Lung microvascular endothelial cell (primary cell): ENCODE measurements at places on chromosomes 16 and 17. TPM values are rescaled to one million over a fixed set of nuclear protein-coding genes. Genes with fewer than 3 reads are reported as not detected.

DNA sequence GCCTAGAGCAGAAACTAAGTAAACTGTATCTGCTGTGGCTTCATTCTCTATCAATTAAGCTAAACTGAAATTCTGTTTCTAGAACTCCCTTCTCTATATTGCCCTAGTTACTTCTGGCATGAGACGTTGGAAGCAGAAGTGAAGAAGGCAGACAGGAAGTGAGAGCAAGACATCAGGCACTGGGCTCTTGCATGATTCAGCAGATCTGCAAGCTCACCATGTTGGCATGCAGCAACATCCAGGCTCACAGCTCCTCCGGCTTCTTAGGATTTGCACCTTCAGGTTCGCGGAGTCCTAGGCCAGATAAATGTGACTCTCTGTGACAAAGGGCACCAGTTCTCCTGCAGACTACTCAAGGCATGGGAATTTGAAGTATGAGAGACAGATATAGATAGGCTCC is 148.3 kb downstream of the CDH8 start:
- no peak for DNase-seq

GRCh38 chr16:7834771-7835431 is 502.3 kb downstream of the RBFOX1 start:
- DNase-seq, result no peak

DNA sequence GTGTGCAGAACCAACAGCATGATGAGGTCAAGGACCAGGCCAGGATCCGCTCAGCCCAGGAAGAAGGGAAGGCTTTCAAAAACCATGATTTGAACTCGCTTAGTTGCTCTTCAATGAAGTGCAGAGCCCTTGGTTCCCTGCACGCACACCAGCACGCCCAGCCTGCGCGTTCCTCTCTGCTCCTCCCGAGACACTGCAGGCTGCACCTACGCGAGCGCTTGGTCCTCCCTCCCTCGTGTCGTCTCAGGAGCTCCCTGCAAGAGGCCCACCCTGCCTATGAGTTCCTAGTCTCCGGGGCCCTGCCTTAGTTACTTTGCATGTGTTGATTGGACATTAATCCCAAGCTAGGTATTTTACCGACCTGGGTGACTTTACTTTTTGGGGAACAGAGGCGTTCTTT is 132.9 kb upstream of the TNRC6C start:
- no peak for DNase-seq

Gene TEX19
- not detected in 2 replicates for total RNA-seq

Gene KLHL10
- total RNA-seq, result not detected in 2 replicates

Gene RMI2
- 0.99 and 2.8 TPM in 2 replicates for total RNA-seq
